ENCODE measurements at places on chromosomes 16 and 17.
A peak's percentile ranks its signal among the peaks of the same experiment; 100 is the strongest.

- no peaks in the 10 kb centered on the region for H3K36me3 ChIP-seq
- no peaks in the 10 kb centered on the region for H3K4me1 ChIP-seq
- H3K27ac ChIP-seq = no peak overlapping the region
- no peak overlapping the region for H3K4me3 ChIP-seq
- DNase-seq = no peak
- H3K27me3 ChIP-seq = no peaks in the 10 kb centered on the region
Observed at GRCh38 chr16:73616166-73616753, 568.3 kb upstream of the ZFHX3 start.

DNA sequence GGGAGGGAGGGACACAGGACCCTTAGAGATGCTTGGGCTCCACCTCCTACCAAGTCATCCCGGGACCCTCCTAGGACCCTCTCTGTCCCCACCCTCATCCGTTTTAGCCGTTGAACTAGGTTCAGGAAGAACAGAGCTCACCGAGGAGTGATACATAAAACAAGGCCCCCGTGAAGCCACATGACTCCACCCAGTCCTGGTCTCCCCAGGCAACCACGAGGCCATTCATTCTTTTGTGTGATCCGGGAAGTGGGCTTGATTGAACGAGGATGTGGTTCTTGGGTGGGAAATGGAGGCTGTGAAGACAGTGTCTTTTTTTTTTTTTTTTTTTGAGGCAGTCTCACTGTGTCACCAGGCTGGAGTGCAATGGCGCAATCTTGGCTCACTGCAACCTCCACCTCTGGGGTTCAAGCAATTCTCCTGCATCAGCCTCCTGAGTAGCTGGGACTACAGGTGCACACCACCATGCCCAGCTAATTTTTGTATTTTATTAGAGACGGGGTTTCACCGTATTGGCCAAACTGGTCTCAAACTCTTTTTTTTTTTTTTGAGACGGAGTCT, 14.8 kb downstream of the TRARG1 start:
- H3K27ac ChIP-seq = no peak overlapping the region
- H3K4me3 ChIP-seq = no peak overlapping the region
- H3K4me1 ChIP-seq = peaks cover 7% of the 10 kb centered on the region
- DNase-seq = peak; percentile 38
- H3K36me3 ChIP-seq = no peaks in the 10 kb centered on the region
- peaks cover 7% of the 10 kb centered on the region for H3K27me3 ChIP-seq

GRCh38 chr17:47987240-47987835, 16.4 kb downstream of the CDK5RAP3 start:
- H3K4me3 ChIP-seq = no peak overlapping the region
- H3K27me3 ChIP-seq = no peaks in the 10 kb centered on the region
- peaks cover 10% of the 10 kb centered on the region for H3K36me3 ChIP-seq
- H3K4me1 ChIP-seq = peaks cover 7% of the 10 kb centered on the region

DNA sequence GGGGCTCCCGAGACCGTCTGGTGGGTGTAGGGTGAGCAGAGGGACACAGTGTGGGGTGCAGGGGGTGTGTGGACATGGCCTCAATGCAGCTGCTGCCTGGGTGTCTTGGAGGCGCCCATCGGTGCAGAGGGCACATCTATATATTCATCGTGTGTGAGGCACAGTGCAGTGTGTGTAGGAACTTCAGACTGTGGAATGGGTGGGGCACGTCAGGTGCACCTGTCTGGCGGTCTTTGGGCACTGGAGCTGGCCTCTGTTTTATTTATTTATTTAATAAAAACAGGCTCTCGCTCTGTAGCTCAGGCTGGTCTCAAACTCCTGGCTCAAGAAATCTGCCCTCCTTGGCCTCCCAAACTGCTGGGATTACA, 16.8 kb downstream of the LASP1 start:
- H3K27ac ChIP-seq = peak overlapping the region; percentile 30
- H3K4me1 ChIP-seq = peaks cover 75% of the 10 kb centered on the region
- DNase-seq = no peak
- H3K4me3 ChIP-seq = no peak overlapping the region

DNA sequence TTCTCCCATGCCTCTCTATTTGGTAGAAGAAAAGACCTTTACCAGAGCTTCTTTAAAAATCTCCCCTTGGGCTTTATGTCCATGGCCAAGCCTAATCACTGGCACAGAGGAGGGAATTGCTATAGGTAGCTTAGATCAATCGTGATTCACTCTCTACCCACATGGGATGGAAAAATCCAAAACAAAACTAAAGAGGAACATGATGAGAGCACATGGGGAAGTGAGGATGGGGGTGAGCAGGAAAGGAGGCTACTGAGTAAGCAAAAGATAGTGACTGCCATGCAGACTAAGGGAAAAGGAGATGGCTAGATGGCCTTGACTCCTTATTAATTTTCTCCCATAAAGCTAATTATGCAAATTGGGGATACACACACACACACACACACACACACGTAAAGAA, 201.2 kb downstream of the HS3ST3A1 start:
- no peaks in the 10 kb centered on the region for H3K27me3 ChIP-seq
- no peaks in the 10 kb centered on the region for H3K36me3 ChIP-seq
- no peak overlapping the region for H3K4me3 ChIP-seq
- DNase-seq = no peak
- no peak overlapping the region for H3K27ac ChIP-seq
